CD4-positive, alpha-beta T cell treated with Interleukin-2 at 100 ng/mL for 4 hours (primary cell): ENCODE measurements at places on chromosomes 1 and 21.
A peak's percentile ranks its signal among the peaks of the same experiment; 100 is the strongest.

- DNase-seq = no peak
These were observed 2.6 kb upstream of the GJB3 start for GRCh38 chr1:34778381-34778780.

DNA sequence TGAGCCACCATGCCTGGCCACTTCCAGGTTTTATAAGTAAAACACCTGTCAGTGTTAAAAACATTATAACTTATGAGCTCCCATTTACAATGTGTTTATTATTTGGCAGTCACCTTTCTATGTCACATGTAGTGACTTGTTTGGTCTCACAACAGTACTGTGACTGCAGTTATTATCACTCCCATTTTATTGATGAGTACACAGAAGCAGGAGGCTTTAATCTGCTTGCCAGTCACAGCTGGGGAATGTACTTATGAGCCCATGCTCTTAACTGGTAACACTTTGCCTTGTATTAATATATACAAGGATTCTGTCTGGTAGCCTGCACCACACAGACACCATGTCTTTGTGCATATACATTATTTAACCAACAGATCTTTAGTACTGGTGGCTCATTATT, 31.1 kb upstream of the BACH1 start:
- no peak for DNase-seq

- DNase-seq = no peak
These were observed 44.8 kb upstream of the KCNQ4 start for GRCh38 chr1:40738831-40739230.

DNA sequence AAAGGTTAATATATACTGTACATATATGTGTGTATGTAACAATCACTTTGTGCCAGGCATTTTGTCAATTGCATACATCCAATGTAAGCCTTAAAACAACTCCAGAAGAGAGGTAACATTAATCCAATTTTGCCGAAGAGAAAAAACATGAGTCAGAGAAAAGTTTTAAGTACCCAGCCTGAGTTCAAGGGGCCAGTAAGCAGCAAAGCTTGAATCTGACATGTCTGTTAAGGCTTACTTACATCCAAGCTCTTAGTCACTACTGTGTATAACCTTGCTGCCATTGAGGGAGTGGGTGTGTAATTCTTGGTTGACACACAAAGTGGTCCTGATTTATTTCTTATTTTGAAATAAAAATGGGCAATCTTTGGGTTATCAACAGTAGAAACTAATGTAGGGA, 360.4 kb upstream of the LYPLAL1 start:
- DNase-seq = no peak

DNA sequence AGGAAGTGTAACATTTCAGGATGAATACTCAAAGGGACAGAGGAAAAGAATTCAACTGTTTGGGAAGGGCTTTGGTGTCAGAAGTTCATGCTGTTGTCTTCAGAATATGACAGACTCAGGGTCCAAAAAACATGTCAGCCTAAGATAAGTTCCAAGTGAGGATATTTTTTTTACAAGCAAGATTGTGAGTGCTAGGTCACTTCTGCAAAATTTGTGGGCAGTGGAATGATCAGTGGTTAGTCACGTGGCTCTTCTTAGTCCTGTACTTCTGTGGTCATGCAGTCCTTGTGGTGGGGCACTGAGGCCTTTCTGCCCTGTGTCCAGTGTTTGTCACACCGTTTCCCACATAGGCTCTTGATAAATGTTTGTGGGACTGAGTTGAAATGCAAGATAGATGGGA, 5.2 kb downstream of the RGL1 start:
- no peak for DNase-seq

DNA sequence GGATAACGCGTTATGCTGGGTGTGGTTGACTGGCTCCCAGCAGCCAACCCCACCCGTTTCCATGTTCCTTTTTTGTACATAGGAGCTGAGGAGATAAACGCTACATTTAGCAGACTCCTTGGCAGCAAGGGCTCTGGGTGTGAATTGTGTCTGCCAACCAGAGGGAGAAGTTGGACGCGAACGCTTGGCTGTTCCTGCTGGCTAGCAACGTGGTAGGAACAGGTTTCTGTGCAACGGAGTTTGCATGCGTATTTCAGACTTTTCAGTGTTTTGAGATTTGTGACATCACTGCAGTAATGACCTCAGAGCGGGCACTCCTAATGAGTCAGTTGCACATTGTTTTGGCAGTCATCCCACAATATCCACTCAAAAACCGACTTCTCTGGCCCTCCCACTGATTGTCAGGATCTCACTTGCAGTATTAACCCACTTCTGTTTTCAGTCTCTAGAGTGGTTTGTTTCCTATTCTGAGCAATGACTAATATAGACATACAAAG, 98.7 kb upstream of the RGS1 start:
- DNase-seq = peak; percentile 13

- no peak for DNase-seq
These were observed 493 bp downstream of the SPSB1 start for GRCh38 chr1:9293241-9293532.

GRCh38 chr1:227420147-227420546, 101.9 kb upstream of the CDC42BPA start:
- no peak for DNase-seq

DNA sequence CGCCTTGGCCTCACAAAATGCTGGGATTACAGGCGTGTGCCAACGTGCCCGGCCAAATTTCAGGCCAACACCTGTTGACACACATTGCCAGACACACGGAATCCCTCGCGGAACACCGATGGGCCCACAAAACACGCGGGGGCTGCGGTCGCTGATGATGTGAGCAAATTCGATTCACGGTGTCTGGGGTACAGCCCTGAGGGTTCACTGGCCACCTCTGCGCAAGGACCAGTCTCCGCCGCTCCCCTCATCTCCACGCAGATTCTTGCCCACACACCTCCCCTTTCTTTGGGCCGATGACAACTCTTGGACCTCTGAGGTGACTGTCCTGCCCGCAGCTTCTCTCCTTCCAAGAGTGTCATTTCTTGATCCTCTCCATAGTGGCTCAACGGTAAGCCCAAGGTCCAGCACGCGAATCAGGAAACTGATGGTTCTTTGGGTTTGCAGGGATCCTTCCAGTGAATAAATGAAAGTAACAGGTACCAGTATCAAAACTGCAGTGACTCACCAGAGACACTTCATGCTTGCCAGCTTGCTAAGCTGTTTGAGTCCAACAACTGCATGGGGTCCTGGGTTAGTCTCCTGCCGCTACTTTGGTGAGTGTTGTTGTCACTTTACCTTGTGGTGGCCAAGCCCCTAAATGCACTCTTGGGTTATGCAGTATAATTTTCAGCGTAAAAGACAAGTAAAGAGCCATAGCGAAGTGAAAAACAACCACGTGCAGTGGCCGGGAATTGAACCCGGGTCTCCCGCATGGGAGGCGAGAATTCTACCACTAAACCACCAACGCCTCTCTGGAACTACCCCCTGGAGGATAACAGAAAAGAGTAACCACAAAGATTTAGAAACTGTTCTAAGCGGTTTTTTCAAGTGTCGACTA, 11.0 kb upstream of the RNU1-3 start:
- peak; percentile 59 for DNase-seq

GRCh38 chr1:46615088-46615487, 1.5 kb downstream of the MOB3C start:
- DNase-seq = no peak

DNA sequence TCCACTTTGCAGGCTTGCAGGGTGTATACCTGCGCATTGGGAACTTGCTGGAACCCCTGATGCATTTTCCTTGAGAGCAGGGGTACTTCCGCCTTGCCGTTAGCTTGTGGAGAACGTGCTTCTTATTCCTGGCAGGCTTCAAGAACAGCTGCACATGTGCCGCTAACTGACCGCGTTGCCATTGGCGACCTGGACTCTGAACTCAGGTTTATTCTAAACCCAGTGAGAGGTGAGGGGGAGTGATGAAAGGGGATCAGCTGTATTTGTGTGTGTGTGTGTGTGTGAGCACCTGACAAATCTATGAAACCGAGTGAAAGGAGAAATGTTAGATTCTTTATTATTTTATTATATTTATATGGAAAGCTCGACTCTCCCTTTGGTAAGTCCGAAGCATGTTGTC, 128.6 kb downstream of the HUNK start:
- DNase-seq = no peak

DNA sequence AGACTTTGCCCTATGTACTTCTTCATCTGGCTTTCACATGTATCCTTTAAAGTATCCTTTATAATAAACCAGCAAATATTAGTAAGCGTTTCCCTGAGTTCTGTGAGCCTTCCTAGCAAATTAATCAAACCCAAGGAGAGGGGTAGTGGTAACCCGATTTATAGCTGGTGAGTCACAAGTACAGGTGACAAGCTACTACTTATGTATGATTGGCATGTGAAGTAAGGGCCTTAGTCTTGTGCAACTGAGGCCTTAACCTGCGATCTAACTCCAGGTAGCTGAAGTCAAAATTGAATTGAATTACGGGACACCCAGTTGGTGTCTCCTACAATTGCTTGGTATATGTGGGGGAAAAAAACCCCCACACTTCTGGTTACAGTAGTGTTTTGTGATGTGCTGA, 26.0 kb downstream of the SLC16A1 start:
- DNase-seq = no peak

DNA sequence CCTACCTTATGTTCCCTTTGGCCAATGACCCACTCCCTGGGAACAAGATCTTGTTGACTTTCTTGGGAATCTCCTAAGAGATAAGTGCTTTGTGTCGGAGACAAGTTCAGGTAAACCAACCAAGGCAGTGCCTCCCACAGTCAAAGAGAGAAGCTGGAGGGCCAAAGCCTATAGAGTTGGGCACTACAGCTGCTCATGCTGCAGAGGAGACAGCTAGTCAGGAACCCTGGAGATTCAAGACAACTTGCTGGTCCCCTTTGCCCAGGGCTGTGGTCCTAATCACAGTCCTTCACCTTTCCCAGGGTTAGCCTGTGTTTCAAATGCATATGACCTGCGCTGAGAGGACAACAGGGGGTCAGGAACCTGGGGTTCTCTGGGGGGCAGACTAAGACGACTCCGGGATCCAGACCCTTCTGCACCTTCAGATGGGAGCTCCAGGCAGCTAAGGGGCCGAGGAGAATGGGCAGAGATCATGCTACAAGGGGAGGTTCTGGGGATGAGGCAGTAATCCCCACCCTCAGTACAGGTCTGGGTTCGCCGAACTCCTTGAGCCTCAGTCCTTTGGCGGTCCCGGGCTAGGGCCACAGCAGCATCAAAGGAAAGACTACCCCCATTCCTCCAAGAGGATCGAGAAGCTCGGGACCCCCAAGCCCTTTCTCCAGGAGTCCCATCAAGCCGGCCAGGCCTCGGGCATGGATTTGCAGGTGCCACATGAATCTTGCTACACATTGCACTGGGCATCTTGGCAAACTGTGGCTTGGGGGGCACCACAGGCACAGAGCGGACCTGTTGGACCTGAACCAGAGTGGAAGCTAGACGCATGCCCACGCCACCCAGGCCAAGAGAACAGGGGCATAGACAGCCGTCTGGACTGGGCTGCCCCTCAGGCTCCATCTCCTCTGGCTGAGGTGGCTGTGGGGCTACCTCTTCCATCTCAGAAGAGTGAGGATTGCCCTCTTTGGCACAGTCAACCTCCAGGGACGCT, 2.0 kb upstream of the USF1 start:
- DNase-seq = no peak

- DNase-seq = no peak
These were observed 1.7 kb downstream of the ISG15 start for GRCh38 chr1:1014799-1015681.

GRCh38 chr21:34113842-34114241, 40.5 kb downstream of the MRPS6 start:
- DNase-seq = no peak

DNA sequence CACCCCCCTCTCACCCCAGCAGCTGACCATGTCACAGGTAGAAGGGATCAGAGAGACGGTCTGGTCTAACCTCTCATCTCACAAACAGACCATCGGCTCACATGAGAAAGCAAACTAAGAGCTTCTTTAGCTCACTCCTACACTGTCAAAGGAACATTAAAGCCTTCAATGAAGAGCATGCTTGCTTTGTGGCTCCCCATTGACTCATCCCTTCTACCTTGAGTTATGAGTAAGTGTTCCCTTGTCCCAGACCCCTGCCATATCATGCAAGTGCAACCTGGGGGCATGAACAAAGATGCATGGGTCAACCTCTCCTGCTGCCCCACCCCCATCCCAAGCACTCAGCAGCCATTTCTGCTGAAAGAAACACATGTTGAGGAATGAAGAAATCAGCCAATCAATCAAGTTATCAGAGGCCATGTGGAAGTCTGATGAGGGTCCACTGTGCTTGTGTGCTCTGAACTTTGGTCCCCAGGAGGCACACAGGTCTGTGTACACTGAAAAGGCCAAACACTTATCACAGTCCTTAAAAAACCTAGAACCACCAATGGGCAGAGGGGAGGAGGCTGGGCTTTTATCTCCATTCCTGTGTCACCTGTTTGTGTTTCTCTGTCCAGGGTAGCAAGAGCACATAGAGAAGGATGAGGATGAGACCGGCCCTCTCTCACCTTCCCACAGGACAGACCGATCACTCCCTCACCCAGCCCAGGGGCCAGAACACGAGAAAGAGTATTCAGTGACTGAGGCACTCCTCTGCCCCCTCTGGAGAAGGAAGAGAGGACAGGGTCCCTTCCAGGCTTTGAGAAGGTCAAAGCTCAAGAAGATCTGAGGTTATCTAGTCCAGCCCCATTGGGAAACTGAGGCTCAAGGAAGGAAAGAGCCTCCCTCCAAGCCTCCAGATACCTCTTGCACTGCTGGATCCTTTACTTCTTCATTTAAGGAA, 9.5 kb downstream of the ETNK2 start:
- DNase-seq = no peak

DNA sequence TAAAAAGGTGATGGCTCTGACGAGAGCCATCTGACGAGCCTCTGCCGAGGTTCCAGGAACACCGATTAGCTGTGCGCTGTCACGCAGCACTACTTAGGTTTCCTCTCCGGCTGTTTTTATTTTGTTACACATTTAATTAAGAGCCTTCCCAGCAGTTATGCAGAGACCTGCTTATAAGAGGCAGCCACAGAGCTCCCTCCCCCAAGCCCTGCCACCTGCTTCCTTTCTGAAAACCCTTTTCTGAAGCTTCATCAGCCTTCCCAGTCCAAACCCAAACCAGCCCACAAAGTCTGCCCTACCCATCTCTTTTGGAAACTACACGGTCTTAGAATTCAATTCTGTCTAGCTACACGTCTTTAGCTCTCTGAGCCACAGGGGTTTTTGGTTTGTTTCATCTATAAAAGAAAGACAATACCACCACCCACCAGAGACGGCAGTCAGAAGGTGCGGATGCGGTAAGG, 49.1 kb downstream of the ERI3 start:
- DNase-seq = no peak

- DNase-seq = no peak
These were observed 21.9 kb downstream of the FAM20B start for GRCh38 chr1:179047636-179047997.

DNA sequence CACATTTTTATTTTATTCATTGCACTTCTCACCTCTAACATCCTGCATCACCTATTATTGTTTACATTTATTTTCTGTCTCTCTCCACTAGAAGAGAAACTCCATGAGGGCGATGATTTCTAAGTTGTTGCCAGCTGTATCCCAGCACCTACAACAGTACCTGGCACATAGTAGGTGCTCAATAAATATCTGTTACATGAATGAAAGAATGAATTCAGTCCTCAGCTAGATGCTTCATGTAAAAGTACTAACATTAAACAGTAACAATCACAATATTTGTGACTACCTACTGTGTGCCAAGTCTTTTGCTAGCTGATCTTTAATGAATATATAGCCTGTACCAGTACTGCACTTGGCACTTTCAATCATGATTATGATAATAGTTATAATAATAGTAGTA, 3.0 kb downstream of the TAS1R2 start:
- no peak for DNase-seq
